Stimulated activated CD4-positive, alpha-beta T cell treated with anti-CD3 and anti-CD28 coated beads, Interleukin-12 subunit alpha, Interleukin-12 subunit beta, amount 100 ng/mL, for 24 hours (primary cell): ENCODE measurements at places on chromosomes 5 and 9.

- no peak for DNase-seq
Observed at GRCh38 chr9:34675869-34676268, 13.4 kb upstream of the CCL27 start.

DNA sequence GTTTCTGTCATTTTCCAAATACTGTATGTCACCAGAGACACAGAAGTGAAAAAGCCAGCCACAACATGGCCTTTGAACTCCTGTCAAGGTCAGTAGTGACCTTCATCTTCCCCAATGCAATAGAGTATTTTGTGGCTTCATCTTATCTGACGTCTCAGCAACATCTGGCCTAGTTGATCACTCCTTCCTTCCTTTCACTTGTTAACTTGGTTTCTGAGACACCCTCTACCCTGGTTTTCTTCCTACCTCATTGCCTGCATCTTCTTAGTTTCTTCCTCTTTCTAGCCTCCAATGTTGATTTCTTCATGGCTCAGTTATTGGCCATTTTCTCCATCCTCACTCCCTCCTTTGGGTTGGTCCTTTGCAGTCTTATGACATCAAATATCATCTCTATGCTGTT, 36.3 kb downstream of the GLIS3 start:
- no peak for DNase-seq

- DNase-seq: no peak
Observed at GRCh38 chr9:70581955-70582350, 167.5 kb upstream of the KLF9 start.

- DNase-seq: no peak
Observed at GRCh38 chr9:17888066-17888465, 309.2 kb downstream of the SH3GL2 start.

- DNase-seq: no peak
Observed at GRCh38 chr5:15391704-15392397, 108.1 kb upstream of the FBXL7 start.
